ENCODE measurements at places on chromosomes 3 and 15.

DNA sequence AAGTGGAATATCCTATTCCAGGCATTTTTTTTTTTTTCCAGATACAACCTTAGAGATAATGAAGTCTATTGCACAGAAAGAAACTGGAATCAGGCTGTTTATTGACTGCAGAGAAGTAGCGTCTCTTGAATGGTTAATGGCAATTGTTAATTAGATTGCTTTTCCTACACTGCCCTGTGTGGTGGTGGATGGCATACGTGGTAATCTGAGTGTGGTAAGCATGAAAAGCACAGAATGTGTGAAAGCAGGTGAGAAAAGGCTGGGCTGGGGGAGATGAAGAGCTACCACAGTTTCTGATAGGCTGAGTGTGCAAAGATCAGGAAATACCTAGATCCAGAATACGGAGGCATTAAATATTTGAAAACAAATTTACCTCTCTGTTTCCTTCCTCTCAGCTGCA lies 486.3 kb upstream of the TBL1XR1 start:
- no peak for DNase-seq

GRCh38 chr15:66830823-66831222 lies 128.8 kb downstream of the SMAD6 start:
- DNase-seq, result no peak

- peak; percentile 68 for DNase-seq
Measured at GRCh38 chr15:40097968-40098476, 10.7 kb downstream of the BMF start.

- peak; percentile 49 for DNase-seq
Measured at GRCh38 chr3:179760944-179761343, 108.1 kb downstream of the USP13 start.

DNA sequence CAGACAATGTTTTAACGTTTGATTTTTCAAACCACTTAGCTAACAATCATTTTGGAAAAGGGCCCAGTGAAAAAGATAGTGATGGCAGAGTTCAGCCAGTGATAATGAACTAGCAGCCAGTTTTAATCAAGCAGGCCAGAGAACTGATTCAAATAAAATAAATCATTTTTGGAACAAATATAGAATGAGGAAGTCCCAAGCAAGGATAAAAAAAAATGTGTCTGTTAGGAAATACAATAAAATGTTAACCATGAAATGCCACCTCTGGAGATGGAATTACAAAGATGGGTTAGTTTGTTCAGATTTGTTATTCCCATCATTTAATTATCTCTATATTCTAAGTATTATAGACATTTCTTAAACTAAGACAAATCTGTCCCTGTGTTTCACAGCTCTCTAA lies 1.1 kb downstream of the HERC1 start:
- no peak for DNase-seq
